ENCODE measurements at places on chromosomes 5 and 9.

DNA sequence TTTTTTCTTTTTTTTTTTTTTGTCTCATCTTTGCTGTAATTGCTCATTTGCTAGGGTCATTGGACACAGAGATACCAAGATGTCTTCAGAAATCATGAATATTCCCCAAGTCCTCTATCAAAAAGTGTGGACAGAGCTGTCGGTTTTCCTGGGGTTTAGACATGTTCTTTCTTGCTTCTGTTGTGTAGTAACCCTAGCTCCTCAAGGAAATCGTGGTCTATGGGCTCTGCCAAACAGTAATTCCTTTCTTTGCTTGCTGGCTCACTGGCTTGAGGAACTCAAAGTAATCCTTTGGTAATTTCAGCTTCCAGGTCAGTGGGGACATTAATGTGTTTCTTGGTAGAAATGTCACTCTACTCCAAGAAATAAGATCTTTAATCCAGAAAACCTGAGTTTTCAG lies 101.7 kb downstream of the TMC1 start:
- DNase-seq, result no peak

DNA sequence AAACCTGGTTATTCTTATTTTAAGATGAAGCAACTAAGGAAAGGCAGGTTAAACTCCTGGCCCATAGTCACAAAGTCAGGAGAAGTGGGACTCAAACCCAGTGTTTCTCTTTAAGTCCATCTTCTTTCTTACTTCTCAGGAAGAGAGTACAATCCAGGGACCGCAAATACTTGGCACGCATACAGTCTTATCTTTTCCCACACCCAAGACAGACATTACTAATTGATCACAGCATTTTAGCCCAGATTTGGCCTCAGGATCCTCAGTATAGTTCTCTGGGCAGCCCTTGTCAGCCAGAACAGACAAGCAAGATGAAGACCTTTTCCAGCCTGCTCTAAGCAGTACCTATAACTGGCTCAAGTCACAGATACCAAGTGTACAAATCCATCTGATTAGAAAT lies 125.5 kb upstream of the RAI14 start:
- DNase-seq, result no peak

DNA sequence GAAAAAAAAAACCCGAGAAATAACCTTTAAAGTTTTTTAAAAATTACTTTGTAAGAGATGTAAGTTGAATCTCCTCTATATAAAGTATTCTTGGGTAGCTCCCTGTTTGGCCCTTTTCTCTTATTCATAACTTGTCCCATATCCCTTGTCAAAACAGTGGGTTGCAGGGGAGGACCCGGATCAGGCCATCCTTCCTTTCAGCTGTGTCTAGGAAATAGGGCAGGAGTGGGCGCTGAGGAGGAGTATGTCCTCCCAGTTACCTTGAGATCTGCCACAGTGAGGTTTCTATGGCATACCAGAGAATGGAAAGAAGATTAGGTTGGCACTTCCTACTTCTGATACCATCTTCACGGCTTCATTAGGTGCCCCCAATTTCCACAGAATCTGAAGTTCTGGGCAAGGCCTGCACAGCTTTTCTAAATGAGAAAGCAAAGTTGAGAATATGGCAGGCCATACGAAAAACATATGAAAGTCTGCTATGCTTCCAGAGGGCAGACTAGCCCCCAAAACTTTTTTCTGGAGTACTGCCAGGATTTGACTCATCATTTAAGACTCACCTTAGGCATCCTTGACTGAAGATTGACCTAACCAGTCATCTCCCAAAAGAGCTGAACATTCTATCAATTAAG lies 20.3 kb downstream of the MEF2C start:
- DNase-seq, result no peak

DNA sequence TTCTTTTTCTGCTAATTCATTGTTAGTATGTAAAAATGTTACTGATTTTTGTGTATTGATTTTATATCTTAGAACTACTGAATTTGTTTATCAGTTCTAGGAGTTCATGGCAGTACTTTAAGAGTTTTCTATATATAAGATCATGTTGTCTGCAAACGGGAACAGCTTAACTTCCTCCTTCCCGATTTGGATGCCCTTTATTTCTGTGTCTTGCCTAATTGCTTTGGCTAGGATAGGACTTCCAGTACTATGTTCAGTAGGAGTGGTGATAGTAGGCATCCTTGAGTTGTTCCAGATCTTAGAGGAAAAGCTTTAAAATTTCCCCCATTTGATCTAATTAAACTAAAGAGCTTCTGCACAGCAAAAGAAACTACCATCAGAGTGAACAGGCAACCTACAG lies 20.1 kb downstream of the RCL1 start:
- DNase-seq, result no peak

GRCh38 chr5:83484294-83484693 lies 12.8 kb downstream of the VCAN start:
- DNase-seq, result no peak

DNA sequence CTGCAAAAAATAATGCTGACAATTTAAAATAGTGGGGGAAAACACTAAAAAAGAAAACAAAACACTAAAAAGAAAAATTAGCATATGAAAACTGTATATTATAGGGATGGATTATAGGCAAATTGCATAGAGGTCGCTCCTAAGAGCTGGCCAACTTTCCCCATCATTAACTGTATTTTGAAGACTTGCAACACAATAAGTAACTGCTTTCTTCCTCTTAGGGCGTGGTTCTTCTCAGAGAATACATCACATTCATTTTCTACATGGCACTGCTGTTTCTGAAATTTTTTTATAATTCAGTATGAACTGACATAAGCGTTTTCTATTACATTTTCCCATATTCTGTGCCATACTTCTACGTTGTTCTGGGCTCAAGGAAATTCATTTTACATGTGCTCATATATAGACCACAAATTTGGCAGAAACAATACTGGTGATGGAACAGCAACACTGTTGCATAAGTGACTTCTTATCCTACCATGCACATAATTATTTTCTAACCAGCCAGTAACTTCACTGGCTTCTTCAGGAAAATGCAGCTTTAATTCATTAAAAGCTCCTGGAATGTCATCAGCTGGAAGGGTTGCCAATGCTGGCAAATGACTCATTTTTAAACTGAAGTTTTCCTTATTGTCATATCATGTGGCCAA lies 171.2 kb upstream of the DMAC1 start:
- no peak for DNase-seq
